Naive B cell (primary cell): ENCODE measurements at places on chromosomes 3 and 15. TPM values are rescaled to one million over a fixed set of nuclear protein-coding genes. Genes with fewer than 3 reads are reported as not detected.

DNA sequence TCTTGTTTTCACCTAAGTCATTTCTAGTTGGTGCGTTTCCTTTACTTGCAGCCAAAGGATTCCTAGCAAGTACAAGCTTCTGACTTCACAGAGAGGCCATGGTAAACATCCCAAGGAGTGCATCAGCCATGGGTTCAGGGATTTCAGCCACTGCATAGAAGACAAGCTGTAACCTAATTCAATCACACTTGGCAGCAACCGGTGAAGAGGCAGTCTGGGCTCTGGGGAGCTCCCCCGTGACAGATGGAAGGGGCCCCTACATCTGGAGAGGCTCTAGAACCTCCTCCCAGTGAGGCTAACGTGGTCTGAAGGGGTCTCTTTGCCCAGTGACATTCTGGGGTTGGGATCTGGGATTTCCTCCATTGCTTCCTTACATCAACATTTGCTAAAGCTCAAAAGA, 8.4 kb upstream of the SNRPA1 start:
- no peak for DNase-seq

DNA sequence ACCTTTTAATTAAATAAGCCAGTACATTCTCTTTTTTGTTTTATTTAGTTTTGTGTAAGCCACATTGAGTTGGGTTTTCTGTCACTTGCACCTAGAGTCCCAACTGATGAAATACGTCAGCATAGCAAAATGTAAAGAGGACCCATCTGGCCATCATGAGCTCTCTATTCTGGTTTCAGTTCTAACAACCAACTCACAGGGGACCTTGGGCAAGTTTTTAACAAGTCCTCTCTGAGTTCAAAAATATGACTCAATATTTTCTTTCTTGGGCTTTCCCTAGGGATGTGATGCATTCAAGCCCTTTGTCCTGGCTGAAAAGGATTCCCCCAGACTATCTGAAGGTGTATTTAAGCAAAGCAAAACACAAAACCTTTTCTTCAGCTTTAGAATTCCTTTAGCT, 32.9 kb downstream of the PLCH1 start:
- DNase-seq, result no peak

DNA sequence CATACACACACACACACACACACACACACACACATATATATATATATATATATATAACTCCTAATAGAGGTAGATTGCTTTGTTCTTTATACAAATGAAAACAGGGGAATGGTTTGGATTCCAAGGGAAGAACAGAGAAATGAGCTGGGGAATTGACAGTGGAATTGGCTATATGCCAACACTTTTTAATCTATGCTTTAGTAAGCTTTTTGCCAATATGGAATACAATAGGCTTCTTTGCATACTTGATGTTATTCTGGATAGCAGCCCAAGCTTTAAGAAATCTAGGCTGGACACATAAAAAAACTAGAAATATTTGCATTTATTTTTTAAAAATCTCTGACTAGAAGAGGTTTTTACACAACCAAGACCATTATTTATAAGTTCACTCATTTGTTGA, 334.2 kb upstream of the MDFIC2 start:
- no peak for DNase-seq

DNA sequence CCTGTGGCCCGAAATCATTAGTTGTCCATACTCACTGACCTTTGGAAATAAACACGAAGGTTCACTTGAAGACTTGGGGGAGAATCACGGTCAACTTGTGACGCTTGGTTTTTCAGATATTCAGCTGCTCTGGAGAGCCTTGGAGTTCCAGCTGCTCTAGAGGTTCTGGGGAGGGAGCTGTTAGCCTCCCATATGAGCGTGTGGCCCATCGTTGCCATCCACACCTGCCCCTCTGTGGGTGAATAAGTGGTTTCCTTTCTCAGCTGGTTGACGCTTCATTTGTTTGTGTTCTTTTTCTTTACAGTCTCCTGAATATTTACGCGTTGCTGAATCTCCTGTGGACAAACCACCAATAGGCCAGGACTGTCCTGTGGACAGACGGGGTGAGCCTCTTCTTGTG, 35.6 kb downstream of the APBA2 start:
- DNase-seq, result no peak

DNA sequence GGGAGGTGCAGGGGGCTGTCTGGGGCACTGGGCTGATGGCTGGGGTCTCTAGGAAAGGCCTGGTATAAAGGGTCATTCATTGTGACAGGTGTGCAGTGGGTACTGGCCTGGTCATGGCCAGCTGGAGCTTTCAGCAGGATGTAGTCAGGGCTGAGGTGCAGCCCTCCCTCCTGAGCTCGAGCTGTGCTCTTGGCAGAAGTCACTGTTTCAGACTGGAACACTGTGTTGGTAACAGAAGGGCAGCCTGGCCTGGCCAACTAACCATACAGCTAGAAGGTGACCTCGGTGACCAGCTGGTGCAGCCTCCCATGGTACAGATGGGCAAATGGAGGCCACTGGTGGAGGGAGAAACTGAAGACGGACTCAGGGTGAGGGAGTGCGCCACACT, 34.4 kb upstream of the LCTL start:
- DNase-seq, result no peak

- peak; percentile 57 for DNase-seq
Measured at GRCh38 chr15:32899126-32899596, 181.4 kb downstream of the GREM1 start.

DNA sequence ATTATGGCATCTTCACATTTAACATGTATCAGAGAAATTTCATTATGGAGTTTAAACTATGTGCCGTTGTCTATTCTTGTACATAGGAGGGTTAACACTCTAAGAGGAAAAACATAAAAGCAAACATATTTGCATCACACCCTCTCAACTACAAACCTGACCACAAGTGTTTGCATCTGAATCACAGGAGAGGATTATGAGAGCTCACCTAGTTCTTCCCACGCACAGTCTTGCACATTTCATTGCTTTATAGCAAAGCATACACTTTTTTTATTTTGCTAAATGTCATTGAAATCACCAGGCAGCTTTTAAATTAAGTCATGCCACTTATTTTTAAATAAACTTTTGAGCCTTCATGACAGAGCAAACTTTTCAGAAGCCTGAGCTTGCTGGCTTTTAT, 12.5 kb downstream of the TRAT1 start:
- no peak for DNase-seq

DNA sequence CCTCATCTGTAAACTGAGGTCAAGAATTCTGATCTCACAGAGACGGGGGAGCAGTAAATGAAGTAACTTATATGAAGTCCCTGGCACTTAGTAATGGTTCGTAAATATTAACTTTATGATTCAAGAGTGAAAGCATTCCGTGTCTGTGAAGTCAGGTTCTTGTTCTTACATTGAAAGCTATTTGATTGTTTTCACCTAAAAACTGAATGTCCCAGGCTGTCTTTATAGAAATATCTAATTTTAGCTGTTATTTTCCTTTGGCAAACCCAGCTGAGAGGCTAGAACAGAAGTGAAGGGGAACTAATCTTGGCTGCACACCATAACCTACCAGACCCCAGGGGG, 84.5 kb downstream of the CHSY1 start:
- DNase-seq, result no peak

The CELF6 gene
- not detected for polyA plus RNA-seq
